Type B pancreatic cell (in vitro differentiated cells): ENCODE measurements at places on chromosomes 2 and 18. TPM values are rescaled to one million over a fixed set of nuclear protein-coding genes. Genes with fewer than 3 reads are reported as not detected.

DNA sequence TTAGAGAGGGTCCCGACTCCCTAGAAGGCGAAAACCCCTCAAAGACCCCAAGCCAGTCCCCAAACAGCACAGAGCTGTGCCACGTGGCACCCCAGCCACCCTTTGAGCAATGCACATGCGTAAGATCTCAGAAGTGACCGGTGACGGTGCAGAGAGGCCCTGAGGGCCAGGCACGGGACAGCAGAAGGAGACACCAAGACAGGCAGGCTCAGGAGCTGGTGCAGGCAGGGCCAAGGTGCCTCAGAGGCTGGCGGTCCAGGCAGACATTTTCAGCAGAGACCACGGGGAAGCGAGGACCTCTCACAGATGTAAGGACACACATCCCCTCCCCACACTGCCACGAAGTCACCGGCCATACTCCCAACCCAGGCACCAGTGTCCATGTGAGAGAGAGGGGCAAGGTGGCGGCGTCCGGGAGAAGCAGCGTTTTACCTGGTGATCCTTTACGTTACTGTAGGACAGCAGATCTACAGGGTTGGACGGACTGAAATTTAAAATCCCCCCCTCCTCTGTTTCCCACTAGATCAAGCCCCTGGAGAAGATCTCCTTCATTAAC, 2.0 kb upstream of the RAB17 start:
- DNase-seq = no peak
- H3K36me3 ChIP-seq = no peaks in the 10 kb centered on the region
- no peak overlapping the region for H3K4me3 ChIP-seq
- H3K27me3 ChIP-seq = no peaks in the 10 kb centered on the region

DNA sequence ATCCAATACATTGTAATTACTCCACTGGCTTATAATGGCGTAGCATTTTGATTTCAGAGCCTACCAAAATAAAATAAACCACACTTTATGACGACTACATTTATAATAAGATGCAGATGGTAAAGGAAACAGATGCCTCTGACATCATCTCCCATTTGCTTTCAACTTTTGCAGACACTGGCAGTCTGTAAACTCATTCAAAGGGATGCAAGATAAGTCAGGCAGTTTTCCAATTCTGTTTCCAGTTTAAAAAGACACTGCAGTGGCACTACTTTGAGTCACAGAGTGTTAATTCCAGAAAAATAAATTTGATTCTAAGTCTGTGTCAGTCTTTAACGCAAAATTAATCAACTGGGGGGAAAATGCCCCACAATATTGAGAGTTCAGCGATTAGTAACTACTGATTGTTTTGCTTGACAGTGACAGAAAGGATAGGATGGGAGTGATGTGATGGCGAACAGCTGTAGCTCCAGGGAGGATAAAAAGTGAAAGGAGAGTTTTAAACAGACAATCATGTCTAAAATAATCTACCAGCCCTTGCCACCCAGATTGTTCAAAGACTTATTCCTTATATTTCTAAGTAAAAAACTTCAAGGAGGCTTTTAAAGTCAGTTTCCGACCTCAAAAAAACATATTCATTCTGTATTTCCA, 6.7 kb downstream of the DSEL start:
- H3K27me3 ChIP-seq = peaks cover 2% of the 10 kb centered on the region
- no peak for DNase-seq
- peaks cover 16% of the 10 kb centered on the region for H3K36me3 ChIP-seq
- H3K4me3 ChIP-seq = peak overlapping the region; percentile 35
- H3K27ac ChIP-seq = no peak overlapping the region

GRCh38 chr2:43480874-43481273, 115.0 kb downstream of the THADA start:
- no peak overlapping the region for H3K4me3 ChIP-seq
- peaks cover 12% of the 10 kb centered on the region for H3K36me3 ChIP-seq
- DNase-seq = no peak
- H3K4me1 ChIP-seq = peaks cover 53% of the 10 kb centered on the region
- no peaks in the 10 kb centered on the region for H3K27me3 ChIP-seq
- H3K27ac ChIP-seq = no peak overlapping the region

GRCh38 chr2:232534940-232535651, 4.4 kb upstream of the CHRNG start:
- H3K27ac ChIP-seq = no peak overlapping the region
- H3K4me3 ChIP-seq = no peak overlapping the region
- H3K27me3 ChIP-seq = peaks cover 7% of the 10 kb centered on the region

GRCh38 chr2:111919794-111920608, 21.6 kb downstream of the MERTK start:
- DNase-seq = no peak
- H3K4me3 ChIP-seq = peak overlapping the region; percentile 45
- no peaks in the 10 kb centered on the region for H3K27me3 ChIP-seq
- H3K27ac ChIP-seq = peak overlapping the region; percentile 74
- H3K36me3 ChIP-seq = peaks cover 13% of the 10 kb centered on the region

DNA sequence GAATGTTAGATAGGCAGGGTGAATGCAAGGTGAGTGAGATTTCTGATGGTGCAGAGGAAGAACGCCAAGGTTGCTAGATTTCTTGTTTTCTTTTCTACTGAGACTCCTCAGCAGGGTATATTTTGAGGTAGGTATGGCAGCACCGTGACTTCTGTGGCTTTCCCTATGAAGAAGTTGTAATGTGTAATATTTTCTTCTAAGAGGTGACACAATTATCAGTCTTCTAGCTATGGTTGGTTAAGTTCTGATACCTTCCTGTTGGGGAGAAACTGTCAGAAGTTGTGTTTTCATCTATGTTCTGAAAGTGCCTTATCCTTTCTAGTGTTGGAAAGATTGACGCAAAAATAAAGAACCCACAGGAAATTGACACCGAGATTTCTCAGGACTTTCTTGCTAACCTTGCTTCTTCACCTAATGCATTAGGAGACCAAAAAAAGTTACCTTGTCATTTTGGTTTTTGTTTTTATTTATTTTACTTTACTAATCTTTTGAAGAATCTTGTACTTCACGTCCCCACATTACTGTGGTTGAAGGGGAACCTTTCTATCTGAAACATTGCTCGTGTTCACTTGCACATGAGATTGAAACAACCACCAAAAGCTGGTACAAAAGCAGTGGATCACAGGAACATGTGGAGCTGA, 11.9 kb downstream of the IL18R1 start:
- no peak overlapping the region for H3K4me3 ChIP-seq
- DNase-seq = no peak
- H3K27me3 ChIP-seq = no peaks in the 10 kb centered on the region
- peaks cover 9% of the 10 kb centered on the region for H3K36me3 ChIP-seq
- H3K4me1 ChIP-seq = no peaks in the 10 kb centered on the region

GRCh38 chr2:230267059-230267458, 41.5 kb downstream of the SP140 start:
- no peaks in the 10 kb centered on the region for H3K36me3 ChIP-seq
- no peak overlapping the region for H3K4me3 ChIP-seq
- H3K27ac ChIP-seq = no peak overlapping the region
- no peaks in the 10 kb centered on the region for H3K27me3 ChIP-seq

GRCh38 chr18:80157708-80158343, 48.8 kb downstream of the ADNP2 start:
- no peaks in the 10 kb centered on the region for H3K27me3 ChIP-seq
- H3K27ac ChIP-seq = no peak overlapping the region
- no peaks in the 10 kb centered on the region for H3K4me1 ChIP-seq
- no peak for DNase-seq
- H3K36me3 ChIP-seq = peaks cover 19% of the 10 kb centered on the region

GRCh38 chr2:144480285-144480684, 39.6 kb downstream of the ZEB2 start:
- H3K27ac ChIP-seq = no peak overlapping the region
- no peak overlapping the region for H3K4me3 ChIP-seq
- peaks cover 25% of the 10 kb centered on the region for H3K4me1 ChIP-seq
- H3K36me3 ChIP-seq = peaks cover 13% of the 10 kb centered on the region

- H3K27me3 ChIP-seq = peaks cover 2% of the 10 kb centered on the region
- H3K27ac ChIP-seq = no peak overlapping the region
- H3K36me3 ChIP-seq = no peaks in the 10 kb centered on the region
- no peak overlapping the region for H3K4me3 ChIP-seq
These were observed 479.7 kb upstream of the RAB6C start for GRCh38 chr2:129499747-129500146.

DNA sequence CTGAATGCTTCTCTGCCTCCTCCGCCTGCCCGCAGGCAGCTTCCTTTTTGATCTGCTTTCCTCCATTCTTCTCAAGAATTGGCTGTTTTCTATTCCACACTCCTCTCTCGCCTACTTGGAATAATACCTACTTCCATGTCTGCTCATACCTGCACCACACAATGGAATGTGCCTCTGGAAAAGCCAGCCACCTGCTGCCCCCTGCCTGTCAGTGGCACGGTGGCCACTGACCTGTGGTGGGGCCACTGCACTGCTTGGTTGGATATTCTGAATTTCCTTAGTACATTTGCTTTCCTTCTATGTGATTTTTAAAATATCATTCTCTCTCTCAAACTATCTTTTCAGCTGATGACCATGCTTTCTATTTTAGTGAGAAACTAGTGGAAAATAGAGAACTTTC, 406.9 kb downstream of the DCDC2C start:
- H3K27me3 ChIP-seq = no peaks in the 10 kb centered on the region
- H3K27ac ChIP-seq = no peak overlapping the region

GRCh38 chr2:44537264-44537663, 175.5 kb downstream of the CAMKMT start:
- no peaks in the 10 kb centered on the region for H3K4me1 ChIP-seq
- peaks cover 7% of the 10 kb centered on the region for H3K36me3 ChIP-seq
- DNase-seq = no peak
- H3K27me3 ChIP-seq = no peaks in the 10 kb centered on the region
- no peak overlapping the region for H3K27ac ChIP-seq

DNA sequence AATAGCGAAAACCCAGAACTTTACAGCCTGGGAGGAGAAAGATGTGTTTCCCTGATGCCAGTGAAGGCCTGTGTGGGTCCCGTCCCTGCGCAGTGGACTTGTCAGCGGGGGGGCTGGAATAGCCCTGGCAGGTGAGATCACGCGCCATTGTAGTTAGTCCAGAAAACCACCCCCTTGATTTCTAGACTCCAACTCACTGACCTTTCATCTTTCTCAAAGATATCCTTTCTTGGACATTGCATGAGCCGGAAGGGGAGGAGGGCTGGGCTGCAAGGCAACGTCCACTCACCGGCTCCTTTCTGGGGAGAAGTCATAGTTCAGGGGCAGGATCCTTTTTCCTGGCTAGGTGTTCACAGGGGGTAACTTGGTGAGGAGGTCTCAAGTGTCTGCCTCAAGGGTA, 22.3 kb upstream of the ASAP2 start:
- no peak for DNase-seq
- H3K4me1 ChIP-seq = peaks cover 22% of the 10 kb centered on the region
- peak overlapping the region; percentile 16 for H3K27ac ChIP-seq
- no peak overlapping the region for H3K4me3 ChIP-seq
- H3K36me3 ChIP-seq = no peaks in the 10 kb centered on the region
- peaks cover 3% of the 10 kb centered on the region for H3K27me3 ChIP-seq

DNA sequence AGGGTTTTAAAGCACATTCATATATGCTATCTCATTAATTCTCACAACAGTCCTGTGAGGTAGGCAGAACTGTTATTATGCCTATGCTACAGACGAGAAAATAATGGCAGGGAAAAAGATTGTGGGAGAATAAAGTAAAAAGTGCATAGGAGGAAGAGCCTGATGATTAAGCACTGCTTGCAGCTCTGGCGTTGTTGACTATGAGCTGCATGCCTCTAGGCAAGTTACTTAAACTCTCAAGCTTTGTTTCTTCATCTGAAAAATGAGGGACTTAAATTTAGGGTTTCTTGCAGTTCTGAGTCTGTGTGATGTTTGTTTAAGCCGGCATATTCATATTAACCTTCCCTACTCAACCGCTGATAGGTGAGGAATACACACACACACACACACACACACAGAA, 51.6 kb upstream of the RAPH1 start:
- peak overlapping the region; percentile 83 for H3K27ac ChIP-seq
- H3K4me1 ChIP-seq = peaks cover 20% of the 10 kb centered on the region
- peak overlapping the region; percentile 11 for H3K4me3 ChIP-seq
- no peaks in the 10 kb centered on the region for H3K36me3 ChIP-seq
- no peaks in the 10 kb centered on the region for H3K27me3 ChIP-seq
- DNase-seq = no peak

DNA sequence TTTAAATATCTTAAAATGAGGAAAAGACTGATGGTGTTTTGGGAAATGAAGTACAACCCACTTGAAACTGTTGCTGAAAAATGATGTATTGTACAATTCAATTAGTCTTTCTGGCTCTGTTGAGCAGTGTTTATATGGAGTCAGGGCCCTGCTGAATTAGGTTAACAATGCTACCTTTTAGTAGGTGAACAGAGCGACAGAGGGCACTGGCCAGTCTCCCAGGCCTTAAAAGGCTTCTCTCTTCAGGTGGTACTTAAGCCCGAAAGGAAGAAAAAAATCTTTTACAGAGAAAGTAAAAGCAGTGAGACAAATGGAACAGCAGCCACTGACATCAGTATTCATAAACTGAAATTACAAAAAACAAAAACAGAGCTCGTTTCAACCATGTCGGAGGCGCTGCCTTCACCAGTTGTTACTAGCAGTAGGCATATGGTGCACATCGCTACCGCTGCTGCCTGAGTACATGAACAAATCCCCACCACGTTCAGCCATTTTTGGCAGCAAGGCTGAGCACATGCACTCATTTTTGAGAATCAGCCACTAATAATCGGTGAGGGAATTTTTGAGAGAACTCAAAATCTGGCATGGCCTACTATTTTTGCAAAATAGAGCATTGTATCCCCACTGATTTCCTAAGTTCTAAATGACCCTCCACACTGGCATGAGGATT, 91.8 kb downstream of the PLEKHM3 start:
- H3K4me3 ChIP-seq = no peak overlapping the region
- H3K36me3 ChIP-seq = peaks cover 9% of the 10 kb centered on the region
- H3K4me1 ChIP-seq = no peaks in the 10 kb centered on the region
- no peak overlapping the region for H3K27ac ChIP-seq

DNA sequence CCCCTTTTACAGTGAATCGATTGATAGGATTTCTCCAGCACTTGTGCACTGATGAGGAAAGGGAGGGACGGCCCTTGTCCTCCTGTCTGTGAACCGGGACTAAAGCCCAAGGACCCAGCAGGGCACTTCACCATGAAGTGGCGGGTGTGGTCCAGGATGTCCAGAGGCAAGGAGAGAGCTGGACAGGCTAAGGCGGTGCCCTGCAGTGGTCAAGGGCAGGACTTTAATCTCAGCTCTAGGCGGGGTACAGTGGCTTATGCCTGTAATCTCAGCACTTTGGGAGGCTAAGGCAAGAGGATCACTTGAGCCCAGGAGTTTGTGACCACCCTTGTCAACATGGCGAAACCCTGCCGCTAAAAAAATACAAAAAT, 28.2 kb upstream of the SEMA4C start:
- H3K36me3 ChIP-seq = no peaks in the 10 kb centered on the region
- H3K4me3 ChIP-seq = peak overlapping the region; percentile 3
- H3K4me1 ChIP-seq = peaks cover 38% of the 10 kb centered on the region
- peak overlapping the region; percentile 13 for H3K27ac ChIP-seq
- DNase-seq = no peak

Gene TNFAIP6
- 0.87 TPM in 1 of 2 replicates, not detected in the other for total RNA-seq

Gene KCNG2
- 0.29 TPM in 1 of 2 replicates, not detected in the other for total RNA-seq

Gene CERKL
- 2.9 and 4.3 TPM in 2 replicates for total RNA-seq

Gene GTF3C2
- total RNA-seq = 74.2 and 76.5 TPM in 2 replicates

Gene SAG
- total RNA-seq = 0.43 TPM in 1 of 2 replicates, not detected in the other

Gene NAT8
- total RNA-seq = 0.40 TPM in 1 of 2 replicates, not detected in the other

Gene CNTNAP5
- 3.3 and 5.0 TPM in 2 replicates for total RNA-seq

Gene TMEM200C
- 3.0 and 26.1 TPM in 2 replicates for total RNA-seq

Gene ARHGAP28
- total RNA-seq = 17.6 and 104 TPM in 2 replicates

Gene MRPS9
- 29.1 and 33.6 TPM in 2 replicates for total RNA-seq

Gene PIKFYVE
- 21.9 and 33.8 TPM in 2 replicates for total RNA-seq

Gene RMND5A
- 43.7 and 45.0 TPM in 2 replicates for total RNA-seq

Gene TUBA3E
- not detected in 2 replicates for total RNA-seq

Gene RAPH1
- 15.4 and 25.7 TPM in 2 replicates for total RNA-seq

Gene RNF103
- 21.2 and 26.1 TPM in 2 replicates for total RNA-seq

Gene PSMA8
- total RNA-seq = 0.14 TPM in 1 of 2 replicates, not detected in the other
